Mesothelial cell of epicardium (in vitro differentiated cells): ENCODE measurements at places on chromosomes 5 and 9.

DNA sequence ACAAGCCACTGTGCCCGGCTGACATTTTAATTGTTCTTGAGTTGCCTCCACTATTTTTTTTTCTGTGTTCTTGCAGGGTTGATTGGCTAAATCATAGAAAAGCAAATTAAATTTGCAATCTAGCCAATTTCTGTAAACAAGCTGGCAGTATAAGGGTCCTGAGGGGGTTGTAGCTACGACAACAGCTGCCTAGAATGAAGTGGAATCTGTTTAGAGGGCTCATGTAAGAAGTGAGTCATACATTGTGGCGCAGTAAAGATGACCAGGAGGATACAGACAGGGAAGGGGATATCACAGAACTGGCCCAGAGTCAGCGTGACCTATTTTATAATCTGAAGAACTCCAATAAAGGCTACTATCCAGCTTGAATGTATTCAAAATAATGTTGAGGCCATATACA lies 82.2 kb upstream of the TLE1 start:
- no peak for DNase-seq

DNA sequence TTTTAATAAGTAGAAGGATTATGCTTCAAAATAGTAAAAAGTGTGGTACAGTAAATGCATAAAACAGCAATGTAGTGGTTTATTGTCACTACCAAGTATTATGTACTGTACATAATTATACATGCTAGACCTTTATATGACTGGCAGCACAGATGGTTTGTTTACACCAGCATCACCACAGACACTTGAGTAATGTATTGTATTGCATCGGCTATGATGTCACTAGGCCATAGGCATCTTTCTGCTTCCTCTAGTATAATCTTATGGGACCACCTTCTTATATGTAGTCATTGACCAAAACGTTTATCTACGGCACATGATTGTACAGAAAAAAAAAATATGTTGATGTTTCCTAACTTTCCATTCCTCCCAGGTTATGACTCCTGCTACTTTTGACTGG lies 31.9 kb upstream of the SSBP2 start:
- DNase-seq: no peak

DNA sequence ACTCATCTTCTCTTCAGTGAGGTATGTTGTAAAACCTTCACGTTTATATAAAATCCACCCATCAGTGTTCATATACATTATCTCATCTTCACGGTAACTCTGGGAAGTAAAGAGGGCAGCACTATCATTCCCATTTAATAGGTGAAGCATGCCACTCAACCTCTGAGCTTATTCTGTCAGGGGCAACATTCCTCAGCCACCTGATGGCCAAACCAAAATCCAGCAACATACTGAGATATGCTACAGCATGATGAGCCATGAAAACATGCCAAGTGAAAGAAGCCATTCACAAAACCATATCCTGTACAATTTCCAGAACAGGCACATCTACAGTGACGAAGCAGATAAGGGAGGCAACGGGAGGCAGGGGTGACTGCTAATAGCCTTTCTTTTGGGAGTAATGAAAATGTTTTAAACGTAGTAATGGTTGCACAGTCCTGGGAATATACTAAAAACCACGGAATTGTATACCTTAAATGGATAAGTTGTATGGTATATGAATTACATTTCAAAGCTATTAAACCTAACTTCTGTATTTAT lies 167.4 kb downstream of the TSSK1B start:
- no peak for DNase-seq

DNA sequence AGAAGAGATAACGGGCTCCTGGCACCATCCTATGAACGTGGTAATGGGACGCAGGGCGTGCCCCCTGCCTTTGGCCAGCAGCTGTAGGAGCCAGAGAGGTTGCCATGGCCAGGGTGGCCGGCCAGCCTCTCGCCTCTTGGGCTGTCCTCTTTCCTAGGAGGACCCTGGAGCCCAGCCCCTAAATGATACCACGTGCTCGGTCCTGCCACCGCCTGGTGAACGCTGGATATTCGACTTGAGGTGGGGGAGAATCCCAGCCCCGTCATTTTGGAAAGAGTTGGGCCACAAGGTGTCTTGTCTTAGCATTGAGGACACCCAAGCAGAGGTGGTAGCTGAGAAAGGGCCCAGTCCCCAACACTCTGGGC lies 391 bp upstream of the NRG2 start:
- peak; percentile 38 for DNase-seq

- no peak for DNase-seq
Measured at GRCh38 chr5:169416583-169417196, 115.8 kb upstream of the SLIT3 start.

DNA sequence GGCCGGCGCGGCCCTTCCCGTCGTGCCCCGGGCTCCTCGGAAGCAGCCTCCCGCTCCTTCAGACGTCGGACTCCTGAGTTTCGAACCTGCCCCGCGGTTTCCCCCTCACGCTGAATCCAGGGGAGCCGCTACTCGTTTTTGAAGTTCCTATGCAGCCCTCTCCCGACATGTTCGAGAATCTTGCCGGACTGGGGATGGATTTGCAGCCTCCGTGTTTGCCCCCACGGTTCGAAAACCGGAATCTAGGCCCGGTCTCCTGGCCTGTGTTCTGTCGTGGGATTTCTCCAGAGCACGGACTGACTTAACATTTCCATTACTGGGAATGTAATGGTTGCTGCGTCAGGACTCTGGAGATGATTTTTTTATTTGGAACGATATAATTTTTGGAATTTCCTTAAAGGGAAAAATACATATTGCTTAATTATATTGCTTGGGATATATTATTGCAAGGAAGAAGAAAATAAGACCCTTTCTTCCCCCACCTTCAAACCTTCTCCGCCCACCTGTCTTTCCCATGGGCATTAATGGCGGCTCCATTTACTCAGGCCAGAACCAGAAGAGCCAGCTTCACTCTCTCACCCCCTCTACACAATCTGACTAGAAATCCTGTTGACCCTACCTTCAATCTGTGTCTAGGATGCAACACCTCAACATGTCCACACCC lies 8.5 kb upstream of the MGAT1 start:
- DNase-seq: no peak

GRCh38 chr9:98045234-98046179 lies 11.0 kb upstream of the NANS start:
- DNase-seq: no peak

- no peak for DNase-seq
Measured at GRCh38 chr5:56012281-56012963, 17.7 kb upstream of the IL6ST start.

DNA sequence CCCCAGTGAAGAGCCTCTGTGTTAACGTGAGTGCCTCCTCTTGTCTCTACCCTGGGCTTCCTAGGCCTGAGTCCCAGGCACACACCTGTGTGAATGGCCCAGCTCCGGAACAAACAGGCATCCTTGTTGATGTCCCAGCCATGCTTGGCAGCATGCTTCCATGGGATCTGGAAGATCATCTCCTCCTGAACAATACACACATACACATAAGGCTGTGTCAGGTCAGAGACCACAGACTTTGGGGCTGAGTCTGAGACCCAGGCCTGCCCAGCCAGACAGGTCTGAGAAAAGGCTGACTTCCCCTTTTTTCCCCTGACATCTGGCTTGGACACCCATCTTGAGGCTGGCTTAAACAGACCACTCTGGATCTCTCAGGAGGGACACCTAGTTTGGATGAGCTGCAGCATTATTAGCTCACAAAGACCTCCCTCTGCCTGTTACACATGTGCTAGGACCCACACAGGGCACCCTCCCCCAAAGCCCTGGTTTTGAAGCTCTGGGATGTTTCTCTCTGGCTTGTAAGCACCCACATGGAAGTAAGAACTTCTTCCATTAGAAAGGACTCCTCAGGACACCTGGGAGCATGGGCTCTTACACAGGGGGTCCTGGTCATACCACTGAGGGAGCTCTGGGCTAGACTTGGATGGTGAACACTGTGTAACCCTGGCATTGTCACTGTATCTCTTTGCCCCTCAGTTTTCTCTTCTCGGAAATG lies 2.6 kb downstream of the IRF1 start:
- peak; percentile 27 for DNase-seq

DNA sequence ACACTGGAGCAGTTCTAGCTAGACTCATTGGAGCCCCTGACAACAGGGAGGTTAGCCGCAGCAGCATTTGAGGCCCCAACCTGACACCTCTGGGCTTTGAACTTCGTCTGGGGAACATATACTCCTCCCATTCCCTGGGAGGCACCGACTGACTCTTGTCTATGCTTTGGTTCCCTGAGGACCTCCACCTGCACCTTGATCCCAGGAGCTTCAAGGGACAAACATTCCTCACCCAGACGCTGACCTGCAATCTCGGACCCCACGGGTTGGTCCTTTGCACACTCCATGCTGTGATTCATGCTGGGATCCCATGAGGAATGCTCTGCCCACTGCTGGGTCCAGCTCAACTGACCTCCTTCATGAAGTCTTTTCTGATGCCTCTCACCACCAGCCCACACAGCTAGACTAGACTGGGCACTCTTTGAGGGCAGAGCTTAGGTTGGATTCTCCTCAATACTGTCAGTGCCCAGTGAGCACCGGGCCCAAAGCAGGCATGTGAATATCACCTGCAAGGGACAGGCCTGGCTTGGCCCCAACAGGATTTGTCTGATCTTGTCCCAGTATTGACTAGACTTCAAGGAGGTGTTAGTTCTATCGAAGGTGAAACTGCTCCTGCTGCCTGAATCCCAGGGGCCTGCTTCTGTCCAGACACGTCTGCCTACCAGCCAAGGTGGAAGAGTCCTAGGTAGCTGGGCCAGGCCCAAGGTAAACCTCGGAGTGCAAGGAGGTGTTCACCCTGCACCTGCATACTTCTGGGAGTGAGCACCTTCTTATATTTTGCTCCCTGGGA lies 51.8 kb upstream of the ZBTB43 start:
- DNase-seq: no peak

- no peak for DNase-seq
Measured at GRCh38 chr5:102682101-102682647, 72.9 kb upstream of the PAM start.

DNA sequence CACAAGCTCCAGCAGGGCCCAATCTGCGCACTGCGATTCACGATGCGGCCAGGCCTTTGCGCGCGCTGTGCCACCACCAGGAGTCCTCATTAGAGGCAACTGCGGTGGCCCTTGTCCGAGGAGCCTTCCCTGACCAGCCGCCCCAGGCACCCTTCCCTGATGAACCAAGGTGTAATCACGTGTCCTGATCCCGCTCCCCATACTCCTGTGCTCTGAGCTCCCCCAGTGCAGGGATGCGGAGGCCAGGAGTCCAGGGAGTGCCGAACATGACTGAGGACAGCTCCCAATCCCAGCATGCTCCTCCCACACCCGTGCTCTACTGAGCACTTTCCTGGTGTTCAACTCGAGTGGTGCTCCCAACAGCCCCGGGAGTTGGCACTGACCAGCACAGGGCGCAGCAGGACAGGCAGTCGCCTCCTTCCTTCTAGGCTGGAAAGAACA lies 134.8 kb downstream of the ZNF354C start:
- no peak for DNase-seq

GRCh38 chr9:124098141-124098905 lies 86.8 kb downstream of the LHX2 start:
- DNase-seq: no peak

DNA sequence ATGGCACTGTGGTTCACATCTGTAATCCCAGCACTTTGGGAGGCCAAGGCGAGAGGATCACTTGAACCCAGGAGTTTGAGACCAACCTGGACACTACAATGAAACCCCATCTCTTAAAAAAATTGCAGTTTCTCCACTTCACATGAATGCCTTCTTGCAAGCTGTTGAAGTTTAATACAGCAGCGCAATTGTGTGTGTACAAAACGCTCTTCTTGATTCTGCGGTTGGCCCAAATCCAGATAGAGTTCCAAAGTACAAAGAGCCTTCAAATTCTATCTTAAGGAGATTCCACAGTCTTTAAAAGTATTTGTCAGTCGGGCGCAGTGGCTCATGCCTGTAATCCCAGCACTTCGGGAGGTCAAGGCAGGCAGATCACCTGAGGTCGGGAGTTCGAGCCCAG lies 9.3 kb upstream of the SETX start:
- DNase-seq: no peak

- DNase-seq: no peak
Measured at GRCh38 chr5:160269017-160269416, 39.7 kb downstream of the FABP6 start.

- no peak for DNase-seq
Measured at GRCh38 chr9:130138171-130138653, 34.0 kb upstream of the NCS1 start.

DNA sequence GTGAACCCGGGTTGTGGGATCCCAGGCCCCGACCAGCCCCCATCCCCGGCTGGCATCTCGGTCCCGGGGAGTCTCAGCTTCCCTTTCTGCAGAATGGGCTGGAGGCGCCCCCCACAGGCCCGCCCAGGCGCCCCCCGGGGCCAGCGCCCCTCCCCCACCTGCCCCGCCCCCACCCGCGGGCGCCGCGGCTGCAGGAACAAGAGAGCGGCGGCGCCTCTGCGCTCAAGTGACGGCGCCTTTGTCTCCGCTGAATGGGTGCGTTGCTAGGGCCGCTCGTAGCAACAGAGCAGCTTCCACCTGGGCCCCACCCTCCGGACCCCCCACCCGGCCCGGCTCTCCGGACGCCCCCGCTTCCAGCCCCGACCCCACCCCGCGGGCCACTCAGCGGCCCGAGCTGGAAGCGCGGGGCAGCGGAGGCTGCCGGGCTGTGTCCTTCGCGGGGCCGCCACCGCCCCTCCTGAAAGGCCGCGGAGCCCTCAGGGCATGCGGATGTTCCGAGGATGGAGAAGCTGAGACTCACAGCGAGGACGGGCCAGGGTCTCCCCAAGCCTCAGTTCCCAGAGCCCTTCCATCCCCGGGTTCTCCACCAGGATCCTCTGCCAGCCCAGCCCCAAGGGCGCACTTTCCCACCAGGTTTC lies 27.5 kb downstream of the ADGRD2 start:
- DNase-seq: no peak
